Tibial artery (tissue), 4 donors: ENCODE measurements at places on chromosomes 2 and 18.

DNA sequence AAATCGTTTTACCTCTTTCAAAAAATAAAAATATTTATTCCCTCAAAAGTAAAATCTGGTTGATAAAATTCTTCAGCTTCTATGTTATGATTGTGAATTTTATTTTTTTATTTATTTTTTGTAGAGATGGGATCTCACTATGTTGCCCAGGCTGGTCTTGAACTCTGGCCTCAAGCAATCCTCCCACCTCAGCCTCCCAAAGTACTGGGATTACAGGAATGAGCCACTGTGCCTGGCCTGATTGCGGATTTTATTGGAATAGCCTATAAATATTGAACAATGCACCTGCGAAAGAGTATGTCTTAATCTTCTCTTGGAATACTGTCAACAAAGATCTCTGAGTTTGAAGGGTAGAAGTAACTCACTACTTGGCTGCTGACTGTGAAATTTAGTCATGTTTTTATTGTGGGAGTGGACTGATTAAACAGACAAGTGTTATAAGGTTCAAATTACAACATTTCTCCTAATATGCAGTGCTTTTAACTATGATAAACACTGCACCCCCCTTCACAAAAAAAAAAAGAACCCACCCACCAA, 138.0 kb downstream of the AFF3 start:
- no peak for DNase-seq

DNA sequence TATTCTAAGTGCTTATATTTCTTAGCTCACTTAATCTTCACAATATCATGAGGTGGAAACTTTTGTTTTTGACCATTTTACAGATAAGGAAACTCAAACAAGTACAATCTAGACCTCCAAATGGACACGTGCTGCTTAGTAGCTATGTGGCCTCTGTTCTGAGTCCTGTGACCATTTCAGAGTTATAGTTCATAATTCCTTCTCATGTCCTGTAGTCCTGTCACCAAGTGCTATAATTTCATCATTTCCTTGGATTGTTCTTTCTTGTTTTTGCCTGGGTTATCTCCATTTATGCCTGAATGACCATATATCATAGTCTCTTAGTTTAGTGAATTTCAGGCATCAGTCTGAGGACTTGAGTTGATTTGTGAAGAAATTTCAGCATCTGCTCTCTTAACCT, 91.7 kb downstream of the NUP35 start:
- no peak for DNase-seq

GRCh38 chr2:193101591-193101990, 906.9 kb upstream of the TMEFF2 start:
- DNase-seq: no peak

GRCh38 chr2:117801826-117802225, 12.7 kb upstream of the DDX18 start:
- no peak for DNase-seq

- DNase-seq: no peak
These were observed 150.6 kb upstream of the COPS8 start for GRCh38 chr2:236935083-236935482.

GRCh38 chr2:232573771-232574435, 23.4 kb downstream of the EIF4E2 start:
- no peak for DNase-seq

DNA sequence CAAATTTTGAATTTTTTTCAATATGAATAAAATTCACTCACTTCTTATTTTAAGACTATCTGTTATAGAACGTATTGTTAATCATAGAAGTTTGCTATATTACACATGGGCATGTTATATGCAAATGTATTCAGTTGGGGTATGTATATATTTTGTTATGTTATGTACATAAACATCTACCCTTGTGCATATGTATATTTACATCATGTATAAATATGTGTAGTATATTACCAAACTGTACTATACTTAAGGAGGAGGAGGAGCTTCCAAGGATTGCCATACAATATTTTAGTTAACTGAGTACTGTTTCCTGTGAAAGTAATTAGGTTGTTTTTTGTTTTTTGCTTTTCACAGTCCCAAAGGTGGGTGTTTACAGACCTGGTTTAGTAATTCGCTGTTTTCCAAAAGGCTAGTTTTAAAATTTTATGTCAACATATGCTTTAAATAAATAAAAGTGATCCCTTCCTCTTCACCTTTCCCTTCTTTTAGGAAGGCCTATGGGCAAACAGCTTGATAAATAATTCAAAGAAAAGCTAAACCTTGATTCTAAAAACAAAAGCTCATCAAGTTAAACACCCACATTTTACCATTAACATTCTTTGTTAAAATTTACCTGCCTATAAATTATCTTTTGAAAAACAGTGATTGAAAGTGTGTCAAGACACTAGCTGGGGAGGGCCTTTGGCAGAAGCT, 12.9 kb upstream of the POU3F3 start:
- DNase-seq: no peak

DNA sequence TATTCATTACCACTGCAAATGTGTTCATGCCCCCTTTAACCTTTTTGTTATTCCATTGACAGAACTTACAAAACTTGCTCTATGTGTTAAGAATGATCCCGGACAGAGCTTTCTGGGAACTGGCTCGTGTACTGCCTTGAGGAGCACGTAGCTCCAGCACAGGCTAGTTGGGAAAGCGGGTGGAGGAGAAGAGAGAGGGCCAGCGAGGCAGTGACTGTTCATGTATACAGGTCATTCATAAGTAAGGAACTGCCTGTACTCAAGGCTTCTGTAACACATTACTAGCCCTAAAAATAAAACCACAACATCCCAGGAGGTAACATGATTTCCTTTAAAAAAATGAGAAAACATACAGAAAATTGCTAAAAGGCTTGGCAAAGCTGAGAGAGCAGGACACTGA, 109.0 kb downstream of the STK39 start:
- no peak for DNase-seq

DNA sequence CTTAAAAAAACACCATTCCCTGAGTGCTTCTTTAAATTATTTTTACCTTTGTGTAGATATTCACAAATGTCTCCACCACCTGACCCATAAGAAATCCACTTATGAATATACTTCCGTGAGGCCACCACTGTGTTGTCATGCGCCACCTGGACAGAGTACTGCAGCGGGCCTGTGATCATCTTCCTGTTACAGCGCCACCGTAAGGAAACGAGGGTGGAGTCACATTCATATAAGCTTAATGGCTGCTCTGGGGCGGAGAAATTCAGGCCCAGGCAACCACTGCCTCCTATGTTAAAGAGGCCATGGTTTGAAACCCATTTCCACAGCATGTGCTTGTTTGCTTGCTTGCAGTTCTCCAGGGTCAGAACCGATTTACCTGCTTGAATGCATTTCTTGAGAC, 17.7 kb downstream of the PLA2R1 start:
- DNase-seq: no peak

- no peak for DNase-seq
These were observed 127.2 kb upstream of the EML6 start for GRCh38 chr2:54595999-54596902.

DNA sequence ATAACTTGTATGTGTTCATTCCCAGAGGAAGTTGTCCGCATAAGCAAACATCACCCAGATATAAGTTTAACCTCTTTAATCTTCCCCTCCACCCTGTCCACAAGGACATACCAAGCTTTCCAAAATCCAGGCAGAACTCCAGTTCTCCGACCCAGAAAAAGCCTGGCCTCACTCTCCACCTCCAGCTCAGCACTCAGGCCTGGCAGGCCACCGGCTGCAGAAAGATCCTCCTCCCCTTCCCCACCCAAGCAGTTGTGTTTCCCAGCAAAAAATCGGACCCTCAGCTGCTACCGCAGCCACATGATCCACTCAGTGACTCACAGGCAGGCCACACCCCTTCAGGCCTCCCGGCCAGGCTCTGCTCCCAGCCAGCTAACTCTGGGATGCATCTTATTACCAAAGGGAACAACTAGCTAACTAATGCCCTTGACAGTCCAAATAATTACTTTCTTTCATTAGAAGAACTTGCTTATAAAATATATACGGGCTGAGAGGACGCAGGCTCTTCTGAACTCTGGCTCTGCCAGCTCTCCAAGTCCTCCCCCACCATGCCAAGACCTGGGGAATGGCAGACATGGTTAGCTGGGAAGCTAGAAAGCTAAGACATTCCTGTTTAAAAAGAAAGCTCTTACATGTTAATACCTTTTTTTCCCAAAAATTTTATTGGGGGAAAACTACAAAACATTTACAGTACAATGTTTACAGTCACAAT, 4.5 kb downstream of the ZFP36L2 start:
- peak; percentile 92 for DNase-seq

DNA sequence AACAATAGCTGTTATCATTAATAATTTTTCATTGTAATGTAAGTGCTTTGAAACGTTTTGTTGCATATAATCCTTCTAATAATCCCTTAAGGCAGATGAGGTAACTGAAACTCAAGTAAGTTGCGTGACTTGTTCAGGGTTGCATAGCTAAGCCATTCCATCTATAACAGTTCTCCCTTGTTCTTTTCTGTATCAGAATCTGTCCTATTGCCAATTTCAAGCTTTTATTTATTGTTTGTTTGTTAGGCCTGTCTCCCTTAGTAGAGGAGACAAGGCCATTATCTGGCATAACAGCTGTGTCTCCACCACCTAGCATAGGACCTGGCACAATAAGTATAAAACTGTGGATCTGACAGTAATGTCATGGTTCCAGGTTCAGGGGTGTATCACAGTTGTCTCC, 19.4 kb downstream of the BABAM2 start:
- DNase-seq: no peak

GRCh38 chr2:153105829-153106578, 372.6 kb downstream of the RPRM start:
- no peak for DNase-seq

DNA sequence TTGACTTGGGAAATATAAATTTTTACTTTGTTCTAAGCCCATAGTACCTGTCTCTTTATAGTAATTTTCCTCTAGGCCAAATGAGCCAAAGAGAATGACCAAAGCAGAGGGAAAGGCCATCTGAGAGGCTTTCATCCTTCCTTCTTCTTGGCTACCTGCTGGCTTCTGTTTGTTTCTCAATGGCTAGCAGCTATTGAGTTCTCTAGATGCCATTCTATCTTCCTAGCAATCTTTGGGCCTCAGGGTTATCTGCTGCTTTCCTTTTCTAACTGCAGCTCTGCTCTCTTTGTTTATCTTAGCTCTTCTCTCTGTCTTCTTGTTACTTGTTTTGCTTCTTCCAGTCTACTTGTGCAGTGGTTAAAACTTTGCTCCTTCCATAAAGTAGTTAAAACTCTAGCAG, 601.1 kb upstream of the NRXN1 start:
- DNase-seq: no peak

DNA sequence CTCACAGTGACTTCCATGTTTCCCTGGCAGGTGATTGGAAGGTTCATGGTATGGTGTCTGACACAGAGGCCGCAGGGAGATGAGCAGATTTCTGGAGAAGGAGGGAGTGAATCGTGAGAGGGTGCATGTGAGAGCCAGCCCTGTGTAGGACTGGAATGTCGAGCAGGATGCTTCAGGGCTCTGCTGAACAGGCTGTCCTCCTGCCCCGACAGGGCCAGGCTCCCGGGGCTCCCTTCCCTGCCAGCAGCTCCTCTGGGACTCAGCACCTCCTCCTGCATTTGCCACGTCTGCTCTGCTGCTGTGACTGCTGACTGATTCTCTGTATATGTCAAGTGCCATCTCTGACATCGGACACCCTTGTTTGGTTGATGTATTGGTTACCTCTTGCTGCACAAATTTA, 38.5 kb upstream of the INHBB start:
- no peak for DNase-seq

GRCh38 chr2:25977768-25978167, 4.5 kb downstream of the KIF3C start:
- no peak for DNase-seq

DNA sequence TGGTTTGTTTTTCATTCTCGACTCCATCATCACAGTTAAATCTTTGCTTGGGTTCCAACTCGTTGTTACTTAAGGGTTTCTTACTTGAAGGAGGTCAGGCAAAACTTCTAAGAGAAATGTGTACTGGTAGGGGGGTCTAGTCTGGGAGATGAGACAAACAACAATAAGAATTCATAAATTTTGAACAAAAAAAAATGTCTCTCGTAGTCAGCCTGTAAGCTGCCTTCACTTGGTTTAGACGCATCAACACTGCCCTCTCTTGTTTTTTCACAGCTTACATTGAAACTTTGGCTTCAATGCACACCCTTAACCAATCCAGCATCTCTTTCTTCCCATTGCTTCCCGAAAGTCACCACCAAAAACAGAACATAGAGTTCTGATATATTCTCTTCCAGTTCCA, 576.4 kb upstream of the PIK3C3 start:
- DNase-seq: no peak

DNA sequence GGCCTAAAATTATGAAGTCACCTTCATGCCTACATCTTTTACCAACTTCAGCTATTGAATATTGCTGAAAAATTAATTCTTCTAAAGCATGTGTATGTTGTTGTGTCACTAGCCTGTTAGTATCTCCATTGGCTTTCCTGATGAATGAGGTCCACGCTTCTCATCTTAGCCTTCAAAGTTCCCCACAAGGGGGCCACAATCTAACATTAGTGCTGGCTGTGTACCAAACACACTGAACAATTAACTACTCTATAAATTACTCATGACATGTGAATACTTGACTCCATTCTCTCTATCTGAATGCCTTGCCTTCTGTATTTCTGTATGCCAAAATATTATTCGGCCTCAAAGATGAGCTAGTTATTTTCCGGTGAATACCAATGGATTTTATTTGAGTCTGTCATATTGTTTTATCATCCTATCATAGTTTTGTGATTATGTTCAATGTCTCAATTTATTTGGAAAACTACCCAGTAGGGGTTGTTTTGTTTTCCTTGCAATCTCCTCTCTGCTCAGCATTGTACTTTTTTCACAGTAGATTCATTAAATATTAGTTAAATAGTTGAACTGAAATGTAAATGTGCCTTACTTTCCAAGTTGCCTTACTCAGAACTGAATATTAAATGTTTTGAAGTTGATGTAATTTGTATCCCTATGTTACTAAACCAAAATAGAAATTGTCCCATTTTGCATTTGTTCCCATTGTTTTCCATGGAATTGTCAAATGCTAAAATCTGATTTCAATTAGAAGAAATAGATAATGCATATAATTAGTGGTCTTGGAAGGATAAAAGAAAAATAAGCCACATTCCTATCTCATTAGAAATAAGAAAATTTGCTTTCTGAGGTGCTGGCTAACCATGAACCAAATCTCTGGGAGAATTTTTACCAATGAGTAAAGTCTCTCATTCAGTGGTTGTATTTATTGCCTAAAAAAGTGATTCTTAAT, 208.4 kb upstream of the COL3A1 start:
- no peak for DNase-seq

- DNase-seq: no peak
These were observed 16.1 kb downstream of the MAPRE3 start for GRCh38 chr2:26986576-26986975.

- no peak for DNase-seq
These were observed 11.2 kb upstream of the GALM start for GRCh38 chr2:38654528-38655381.
